Activated CD8-positive, alpha-beta memory T cell treated with anti-CD3 and anti-CD28 coated beads for 4 hours (primary cell): ENCODE measurements at places on chromosomes 6 and 20.

GRCh38 chr6:26570027-26570809, 26.5 kb upstream of the ABT1 start:
- DNase-seq = no peak

- DNase-seq = no peak
Measured at GRCh38 chr6:43978473-43979346, 148.5 kb downstream of the MRPL14 start.

DNA sequence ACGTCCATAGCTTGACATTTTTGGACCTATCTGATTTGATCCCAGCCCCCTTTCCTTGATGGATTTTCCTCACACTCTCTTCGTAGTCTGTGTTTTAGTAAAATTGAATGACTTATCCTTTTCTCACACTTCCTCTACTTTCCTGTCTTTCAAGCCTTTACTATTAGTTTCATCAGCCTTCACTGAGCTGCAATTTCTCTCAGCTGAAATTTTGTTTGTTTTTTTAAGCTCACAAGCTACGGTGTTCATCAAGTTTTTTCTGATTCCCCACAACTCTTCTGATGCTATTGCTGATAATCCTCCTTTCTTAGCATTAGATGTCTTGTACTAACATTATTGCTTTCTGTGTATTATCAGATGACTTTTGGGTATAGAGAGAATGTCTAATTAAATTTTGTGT, 263.7 kb downstream of the TBX18 start:
- no peak for DNase-seq

DNA sequence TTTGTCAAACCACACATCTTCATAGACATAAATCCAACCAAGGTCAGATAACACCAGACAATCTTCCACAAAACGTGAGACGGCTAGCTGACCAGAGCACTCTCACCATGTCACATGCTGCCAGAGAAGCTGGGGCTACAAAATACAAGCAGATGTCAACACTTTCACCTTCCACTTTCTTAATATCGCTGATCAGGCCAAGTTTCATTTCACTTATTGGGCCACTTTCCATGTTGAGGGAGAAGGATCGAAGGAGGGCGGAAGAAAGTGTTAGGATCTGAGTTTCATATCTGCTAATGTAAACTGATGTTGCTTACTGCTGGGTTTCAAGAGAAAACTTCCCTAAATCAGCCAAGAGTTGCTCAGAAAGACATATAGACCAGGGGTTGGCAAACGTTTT, 177.0 kb upstream of the PRDM1 start:
- no peak for DNase-seq

DNA sequence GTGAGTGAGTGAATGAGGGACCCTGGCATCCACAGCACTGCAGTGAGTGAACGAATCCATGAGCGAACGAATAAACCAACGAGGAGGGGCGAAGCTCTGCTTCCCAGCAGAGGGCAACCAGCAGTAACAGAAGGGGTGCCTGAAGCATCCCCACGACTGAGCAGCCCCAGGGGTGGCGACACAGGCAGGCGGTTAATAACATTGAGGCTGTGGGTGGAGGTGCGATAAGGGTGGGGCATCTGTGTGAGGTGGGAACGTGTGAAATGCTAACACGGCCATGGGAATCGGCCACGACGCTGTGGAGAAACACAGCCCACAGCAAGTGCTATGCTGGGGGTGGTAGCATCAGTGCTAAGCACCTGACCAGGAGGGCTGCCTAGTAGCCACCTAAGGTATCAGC, 75.9 kb downstream of the TAF4 start:
- DNase-seq = no peak

DNA sequence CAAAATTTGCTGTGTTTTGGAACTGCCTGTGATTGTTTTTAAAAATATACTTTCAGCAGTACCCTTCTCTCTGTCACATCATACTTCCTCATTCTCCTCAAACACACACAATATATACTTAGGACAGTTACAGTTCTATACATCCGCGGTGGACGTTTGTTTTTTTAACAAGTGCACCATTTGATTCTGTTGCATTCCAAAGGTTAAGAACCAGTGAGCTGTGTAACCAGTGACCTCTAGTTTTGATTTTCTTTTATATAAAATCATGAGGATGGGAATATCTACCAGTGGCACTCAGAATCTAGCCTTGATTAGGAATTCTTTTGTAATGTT, 152.8 kb downstream of the CARMIL1 start:
- DNase-seq = no peak

GRCh38 chr6:10401004-10401536, 13.8 kb downstream of the TFAP2A start:
- no peak for DNase-seq

DNA sequence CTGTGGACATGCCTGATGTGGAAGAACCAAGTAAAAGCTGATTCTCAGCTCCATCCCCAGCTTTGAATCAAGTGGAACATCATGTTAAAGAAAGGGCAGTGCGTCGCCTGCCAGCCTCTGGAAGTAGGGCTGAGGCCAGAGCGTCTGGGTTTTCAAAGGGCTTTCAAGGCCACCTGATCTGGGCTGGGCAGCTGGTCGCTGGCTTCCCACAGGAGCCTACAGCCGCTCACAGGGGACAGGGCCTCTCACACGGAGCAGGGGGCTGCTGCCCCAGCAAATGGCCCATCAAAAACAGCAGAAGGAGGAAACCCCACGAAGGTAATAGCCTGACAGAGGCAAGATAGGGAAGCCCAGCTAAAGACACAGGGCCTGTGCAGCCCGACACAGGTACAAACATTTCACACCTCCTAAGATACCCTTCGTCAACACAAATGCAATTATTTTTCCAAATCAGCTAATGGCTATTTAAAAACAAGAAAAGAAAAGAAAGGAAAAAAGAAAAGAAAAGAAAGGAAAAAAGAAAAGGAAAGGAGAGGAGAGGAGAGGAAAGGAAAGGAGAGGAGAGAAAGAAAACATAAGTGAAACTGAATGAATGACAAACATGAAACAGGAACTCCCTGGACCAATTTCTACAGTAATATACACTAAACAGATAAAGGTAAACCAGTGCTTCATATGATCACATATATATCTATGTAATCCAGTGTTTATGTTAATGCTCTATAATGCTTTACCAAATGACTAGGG, 24.8 kb downstream of the RRBP1 start:
- no peak for DNase-seq

- DNase-seq = no peak
Measured at GRCh38 chr6:138499303-138500018, at the start of gene NHSL1. NHSL1 (minus strand) TSS chr6:138499494; CDS start chr6:138499290, 204 bp downstream.

GRCh38 chr6:4637691-4638433, 138.3 kb upstream of the CDYL start:
- no peak for DNase-seq

GRCh38 chr6:156976216-156977127, 199.3 kb downstream of the ARID1B start:
- no peak for DNase-seq

DNA sequence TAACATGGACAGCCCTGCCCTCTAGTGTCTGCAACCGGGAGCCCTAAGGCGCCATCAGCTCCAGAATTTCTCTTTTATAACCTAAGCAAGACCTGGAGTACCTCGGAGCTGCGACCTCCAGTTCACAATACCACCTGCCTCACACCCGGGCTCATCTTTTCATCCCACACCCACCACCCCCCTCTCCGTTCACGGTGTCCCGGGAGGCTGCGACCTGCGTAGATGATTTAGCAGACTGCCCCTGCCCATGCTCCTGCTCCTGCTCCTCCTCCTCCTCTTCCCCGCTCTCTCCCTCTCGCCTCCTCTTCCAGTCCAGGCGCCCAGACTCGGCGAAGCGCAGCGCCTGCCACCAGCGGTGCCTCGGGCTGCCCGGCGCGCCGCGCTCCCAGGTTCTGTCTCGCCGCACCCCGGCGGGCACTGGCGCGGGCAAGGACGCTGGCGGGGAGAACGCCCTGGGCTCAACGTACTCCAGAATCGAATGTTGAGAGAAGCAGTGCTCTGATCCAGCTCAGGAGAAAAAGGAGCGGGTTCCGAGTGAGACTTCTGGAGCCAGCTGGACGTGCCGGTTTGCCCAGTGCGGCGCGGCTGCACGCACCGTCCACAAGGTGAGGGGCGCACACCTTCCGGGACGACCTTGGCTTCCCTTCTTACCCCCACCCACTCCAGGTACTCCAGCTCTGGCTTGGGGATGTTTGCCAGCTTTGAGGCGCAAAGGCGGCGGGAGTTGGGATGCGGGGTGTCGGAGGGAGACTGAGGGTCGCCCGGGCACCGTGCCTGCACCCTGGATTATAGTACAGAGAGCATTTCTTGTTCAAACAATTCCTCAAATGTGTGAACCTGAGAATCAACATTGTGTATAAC, at the start of gene HTR1E:
Gene HTR1E (plus strand): TSS at position 310 of the 861 bp plus-strand sequence. CDS start 77,807 bp downstream, outside the sequence.
- no peak for DNase-seq
